ENCODE measurements at places on chromosomes 5 and 9.

DNA sequence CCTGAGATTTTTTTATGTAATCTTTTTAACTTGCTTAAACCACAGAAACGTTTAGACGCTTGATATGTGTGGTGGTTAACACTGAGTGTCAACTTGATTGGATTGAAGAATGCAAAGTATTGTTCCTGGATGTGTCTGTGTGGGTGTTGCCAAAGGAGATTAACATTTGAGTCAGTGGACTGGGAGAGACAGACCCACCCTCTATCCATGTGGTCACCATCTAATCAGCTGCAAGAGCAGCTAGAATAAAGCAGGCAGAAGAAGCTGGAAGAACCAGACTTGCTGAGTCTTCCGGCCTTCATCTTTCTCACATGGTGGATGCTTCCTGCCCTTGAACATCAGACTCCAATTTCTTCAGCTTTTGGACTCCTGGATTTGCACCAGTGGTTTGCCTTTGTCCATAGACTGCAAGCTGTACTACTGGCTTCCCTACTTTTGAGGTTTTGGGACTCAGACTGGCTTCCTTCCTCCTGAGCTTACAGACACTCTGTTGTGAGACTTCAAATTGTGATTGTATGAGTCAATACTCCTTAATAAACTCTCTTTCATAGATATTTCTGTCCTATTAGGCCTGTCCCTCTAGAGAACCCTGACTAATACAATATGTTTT, 816.0 kb upstream of the CDH9 start:
- DNase-seq, result no peak

GRCh38 chr5:66769839-66770617, 173.8 kb downstream of the MAST4 start:
- DNase-seq, result no peak

GRCh38 chr5:130168211-130168610, 263.9 kb downstream of the CHSY3 start:
- no peak for DNase-seq

DNA sequence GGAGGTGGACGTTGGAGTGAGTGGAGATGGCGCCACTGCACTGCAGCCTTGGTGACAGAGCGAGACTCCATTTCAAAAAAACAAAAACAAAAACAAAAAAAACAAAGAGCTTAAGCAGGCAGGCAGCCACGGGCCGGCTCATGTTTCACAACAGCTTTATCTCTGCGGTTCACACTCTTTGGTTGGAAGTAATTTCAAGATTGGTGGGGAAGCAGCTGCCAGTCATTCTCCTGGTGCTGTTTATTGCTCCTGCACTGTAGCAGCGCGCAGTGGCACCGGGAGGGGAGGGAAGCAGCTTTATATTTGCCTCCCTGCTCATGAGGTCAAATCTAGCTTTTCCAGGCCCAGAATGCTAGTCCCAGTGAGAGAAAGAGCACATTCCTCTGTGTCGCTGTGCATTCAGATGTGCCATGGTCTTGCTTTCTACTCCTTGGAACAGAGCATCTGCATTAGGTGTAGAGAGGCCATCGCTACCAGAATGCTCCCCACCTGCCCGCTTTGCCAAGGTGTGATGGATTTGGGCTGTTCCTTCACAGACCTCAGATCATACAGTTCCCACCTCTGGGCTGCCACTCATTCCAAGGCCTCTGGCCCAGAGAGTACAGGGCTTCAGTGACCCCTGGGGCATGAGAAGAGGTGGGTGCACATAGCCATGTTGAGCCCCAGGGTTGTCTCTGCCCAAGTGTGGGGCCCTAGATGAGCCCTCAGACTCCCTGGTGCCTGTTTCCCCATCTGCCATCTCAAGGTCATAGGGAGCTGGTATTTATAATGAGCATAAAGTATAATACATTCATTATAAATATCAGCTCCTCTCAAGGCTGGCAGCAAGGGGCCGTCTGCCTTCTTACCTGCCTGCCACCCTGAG, 270.4 kb downstream of the MED10 start:
- no peak for DNase-seq

Measured in large intestine (tissue), 12 donors.